ENCODE measurements at places on chromosomes 1 and 21.

- DNase-seq: no peak
Measured at GRCh38 chr1:40925834-40926410, 53.6 kb upstream of the CTPS1 start.

GRCh38 chr1:179709841-179710329 lies 33.2 kb upstream of the FAM163A start:
- DNase-seq: peak; percentile 8

DNA sequence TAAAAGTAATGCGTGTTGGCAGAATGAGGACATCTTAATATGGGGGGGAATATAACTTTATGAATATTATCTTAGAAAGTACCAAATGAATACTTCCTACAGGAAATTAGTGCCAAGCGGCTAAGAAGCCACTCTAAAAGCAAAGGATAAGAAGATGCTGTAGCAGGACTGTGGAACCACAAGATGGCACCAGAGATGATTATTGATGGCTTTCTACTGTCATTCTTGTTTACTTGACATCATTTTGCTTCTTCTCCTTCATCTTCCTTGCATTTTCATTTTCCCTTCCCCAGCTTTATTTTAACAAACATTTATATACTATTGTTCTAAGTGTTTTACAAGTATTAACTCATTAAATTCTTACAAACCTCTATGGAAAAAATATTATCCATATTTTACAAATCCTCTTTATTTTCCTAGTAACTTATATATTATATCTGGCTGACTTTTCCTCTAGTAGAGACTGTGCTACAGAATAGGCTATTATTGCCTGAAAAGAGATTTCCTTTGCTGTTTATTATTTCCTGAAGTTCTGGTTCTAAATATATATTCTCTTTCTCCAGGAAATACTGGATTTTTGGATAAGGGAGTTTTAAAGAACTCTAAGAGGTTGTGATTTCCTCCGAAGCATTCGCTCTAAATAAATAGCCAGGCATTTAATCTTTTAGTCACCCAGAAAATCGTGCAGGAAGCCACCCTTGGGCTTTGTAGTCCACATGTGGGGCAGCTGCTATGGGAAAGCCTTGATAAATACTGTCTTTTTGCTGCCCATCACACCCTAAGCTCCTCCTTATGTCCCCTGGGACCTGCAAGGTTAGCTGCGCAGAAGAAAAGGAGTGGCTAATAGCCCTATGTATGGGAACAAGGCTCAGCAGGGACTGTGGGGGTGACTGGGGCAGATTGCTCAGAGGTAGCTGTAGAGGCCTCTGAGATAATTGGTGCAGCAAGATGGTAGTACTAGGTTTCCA lies 69.8 kb downstream of the TPR start:
- no peak for DNase-seq

DNA sequence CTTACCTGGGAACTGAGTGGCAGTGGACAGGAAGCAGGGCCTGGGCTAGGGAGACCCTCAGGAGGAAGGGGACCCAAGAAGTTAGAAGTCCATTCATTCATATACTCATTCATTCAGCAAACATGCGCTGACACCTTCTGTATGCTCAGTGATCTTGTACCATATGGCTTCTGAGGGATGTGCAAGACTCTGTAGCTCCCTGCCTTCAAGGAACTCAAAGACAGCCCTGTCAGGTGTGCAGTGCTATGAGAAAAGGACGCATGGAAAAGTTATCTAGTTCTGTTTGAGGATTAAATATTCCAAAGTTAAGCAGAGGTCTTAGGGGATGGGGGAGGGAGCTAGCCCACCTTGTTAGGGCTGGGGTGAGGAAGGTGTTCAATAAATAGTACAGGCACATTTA lies 12.5 kb downstream of the DMAP1 start:
- no peak for DNase-seq

- no peak for DNase-seq
Measured at GRCh38 chr1:22471078-22471477, 19.4 kb downstream of the ZBTB40 start.

DNA sequence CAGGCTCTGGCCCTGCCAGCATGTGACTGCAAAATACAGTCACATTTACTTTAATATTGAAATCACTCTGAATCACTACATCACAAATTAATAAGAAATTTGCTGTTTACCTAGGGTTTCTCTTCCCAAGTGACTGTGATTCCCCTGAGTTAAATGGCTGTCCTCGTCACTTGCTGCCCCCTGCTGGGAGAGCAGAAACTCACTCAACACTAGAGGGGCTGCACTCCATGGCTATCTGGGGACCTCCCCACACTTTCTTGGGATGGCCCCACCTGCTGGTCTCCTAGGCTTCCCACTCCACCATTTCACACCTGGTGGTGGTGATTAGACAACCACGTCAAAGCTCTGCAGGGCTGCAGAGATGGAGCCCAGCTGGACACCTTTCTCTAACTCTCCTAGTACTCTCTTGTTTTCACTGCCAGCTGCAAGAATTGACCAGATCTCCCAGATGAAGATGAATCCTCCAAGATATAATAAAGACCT lies 63.4 kb downstream of the CD2 start:
- DNase-seq: peak; percentile 55

DNA sequence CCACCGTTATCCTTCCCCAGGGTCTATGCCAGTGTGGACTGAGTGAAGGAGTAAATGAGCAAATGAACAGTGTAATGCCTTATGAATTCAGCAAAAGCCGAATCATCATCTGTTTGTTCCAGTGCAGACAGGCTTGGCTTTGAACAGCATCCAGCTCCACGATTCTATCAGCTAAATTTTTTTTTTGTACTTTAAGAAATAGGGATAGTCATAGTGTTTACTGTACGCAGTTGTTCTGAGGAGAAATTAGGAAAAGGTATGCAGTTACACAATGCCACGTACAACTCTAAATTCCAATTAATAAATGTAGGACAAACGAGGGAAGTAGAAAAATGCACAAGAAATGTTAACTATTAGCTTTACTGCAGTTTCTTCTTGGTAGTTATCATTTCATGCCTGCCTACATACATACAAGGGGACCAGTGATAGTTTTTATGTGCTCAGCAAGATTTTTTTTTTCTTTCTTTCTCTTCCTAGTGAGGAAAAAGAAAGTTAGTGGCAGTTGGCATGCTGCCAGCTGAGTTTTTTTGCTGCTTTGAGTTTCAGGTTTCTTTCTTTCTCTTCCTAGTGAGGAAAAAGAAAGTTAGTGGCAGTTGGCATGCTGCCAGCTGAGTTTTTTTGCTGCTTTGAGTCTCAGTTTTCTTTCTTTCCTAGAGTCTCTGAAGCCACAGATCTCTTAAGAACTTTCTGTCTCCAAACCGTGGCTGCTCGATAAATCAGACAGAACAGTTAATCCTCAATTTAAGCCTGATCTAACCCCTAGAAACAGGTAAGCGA lies at the start of gene IFI44L:
Gene IFI44L (plus strand): TSS at position 646 of the 777 bp plus-strand sequence. CDS start 7,468 bp downstream, outside the sequence.
- peak; percentile 64 for DNase-seq

DNA sequence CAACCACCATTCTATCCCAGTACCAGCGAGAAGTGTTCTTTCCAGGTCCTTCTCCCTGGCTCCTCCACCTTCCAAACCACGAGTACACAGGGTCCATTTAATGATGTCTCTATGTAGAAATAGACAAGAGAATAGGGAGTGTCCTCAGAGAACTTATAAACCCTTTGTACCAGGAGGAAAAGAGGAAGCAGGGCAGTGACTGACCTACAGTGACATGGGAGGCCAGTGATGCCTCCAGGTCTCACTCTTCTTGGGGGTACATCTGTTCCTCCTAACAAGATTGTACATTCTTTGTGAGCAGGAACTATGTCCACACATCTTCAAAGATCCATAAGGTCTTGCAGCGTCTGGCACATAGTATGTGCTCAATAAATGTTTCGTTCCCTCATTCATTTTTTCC lies 18.7 kb upstream of the FMOD start:
- DNase-seq: no peak

DNA sequence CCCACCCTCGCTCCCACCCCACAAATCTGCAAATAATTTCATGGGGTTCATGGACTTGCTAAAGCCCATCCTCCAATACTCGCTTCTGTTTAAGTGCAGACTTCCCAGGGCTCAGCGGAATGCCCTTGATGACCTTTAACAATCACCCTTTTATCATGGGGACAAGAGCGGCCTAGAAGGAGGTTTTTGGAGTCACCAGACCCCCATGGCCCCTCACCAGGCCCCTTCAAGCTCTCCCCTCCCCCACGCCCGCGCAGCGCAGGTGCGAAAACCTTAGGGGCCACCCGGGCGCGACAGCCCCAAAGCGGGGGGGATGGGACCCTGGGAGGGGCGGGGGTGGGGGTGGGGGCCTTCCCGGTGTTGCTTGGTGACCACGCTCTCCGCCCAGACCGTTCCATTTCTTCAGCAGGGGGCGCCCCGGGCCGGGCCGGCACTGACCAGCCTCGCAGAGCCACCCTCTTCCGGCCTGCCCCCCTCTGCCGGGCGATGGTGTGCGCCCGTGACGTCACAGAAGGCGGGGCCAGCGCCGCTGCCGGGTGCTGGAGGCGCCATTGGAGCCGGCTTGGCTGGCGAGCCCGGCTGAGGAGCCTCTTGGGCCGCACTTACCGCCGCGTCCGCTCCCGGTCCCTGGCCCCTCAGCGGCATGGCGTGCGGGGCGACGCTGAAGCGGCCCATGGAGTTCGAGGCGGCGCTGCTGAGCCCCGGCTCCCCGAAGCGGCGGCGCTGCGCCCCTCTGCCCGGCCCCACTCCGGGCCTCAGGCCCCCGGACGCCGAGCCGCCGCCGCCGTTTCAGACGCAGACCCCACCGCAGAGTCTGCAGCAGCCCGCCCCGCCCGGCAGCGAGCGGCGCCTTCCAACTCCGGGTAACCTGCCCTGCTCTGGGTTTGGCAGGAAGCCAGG lies at the start of gene AKIRIN1:
Gene AKIRIN1 (plus strand): TSS at position 539 of the 900 bp plus-strand sequence. CDS start 105 bp downstream, at position 644.
- DNase-seq: peak; percentile 97

GRCh38 chr1:21707891-21708290 lies 38.7 kb upstream of the RAP1GAP start:
- DNase-seq: no peak

GRCh38 chr1:39490596-39491145 lies 765 bp upstream of the BMP8A start:
- no peak for DNase-seq

GRCh38 chr1:201298396-201299381 lies 15.4 kb downstream of the PKP1 start:
- no peak for DNase-seq

GRCh38 chr1:55284856-55285255 lies 69.7 kb upstream of the USP24 start:
- no peak for DNase-seq

GRCh38 chr21:40829791-40830190 lies 17.2 kb downstream of the DSCAM start:
- no peak for DNase-seq

- DNase-seq: no peak
Measured at GRCh38 chr1:197080323-197080722, 13.3 kb upstream of the F13B start.

DNA sequence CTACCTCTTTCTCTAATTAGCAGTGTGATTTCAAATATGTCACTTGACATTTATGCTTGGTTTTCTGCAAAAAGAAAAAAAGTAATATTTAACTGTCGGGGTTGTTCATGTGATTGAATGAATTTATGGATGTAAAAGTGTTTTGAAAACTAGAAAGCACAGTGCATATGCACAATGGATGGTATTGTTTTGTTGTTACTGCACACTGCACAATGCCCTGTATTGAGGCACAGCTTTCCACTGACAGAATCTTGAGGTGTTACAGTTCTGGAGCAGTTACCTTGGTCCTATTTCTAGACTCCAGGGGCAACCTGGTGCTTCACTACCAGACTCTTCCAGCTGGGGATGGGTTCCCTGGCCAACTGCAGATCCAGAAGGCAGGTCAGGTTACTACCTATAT lies 116.8 kb upstream of the L1TD1 start:
- no peak for DNase-seq
